ENCODE measurements at places on chromosomes 2 and 18.

DNA sequence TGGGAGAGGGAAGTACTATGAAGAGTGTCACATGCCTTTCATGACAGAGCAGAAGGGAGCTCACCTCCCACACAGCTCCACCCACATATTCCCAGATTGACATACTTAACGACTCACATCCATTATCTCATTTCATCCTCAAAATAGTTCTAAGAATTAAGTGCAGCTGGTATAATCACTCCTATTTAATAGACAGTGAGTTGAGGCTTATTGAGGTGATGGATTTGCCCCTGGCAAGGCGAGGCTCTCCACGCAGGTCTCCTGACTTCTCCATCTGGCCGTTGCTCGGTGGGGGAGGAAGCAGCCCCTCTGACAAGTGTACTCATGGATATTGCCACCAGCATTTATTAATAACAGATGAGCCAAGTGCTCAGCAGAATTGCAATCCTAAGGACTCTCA, 81.4 kb downstream of the TGOLN2 start:
- DNase-seq, result no peak

GRCh38 chr2:33583194-33583938, 15.7 kb downstream of the FAM98A start:
- no peak for DNase-seq

DNA sequence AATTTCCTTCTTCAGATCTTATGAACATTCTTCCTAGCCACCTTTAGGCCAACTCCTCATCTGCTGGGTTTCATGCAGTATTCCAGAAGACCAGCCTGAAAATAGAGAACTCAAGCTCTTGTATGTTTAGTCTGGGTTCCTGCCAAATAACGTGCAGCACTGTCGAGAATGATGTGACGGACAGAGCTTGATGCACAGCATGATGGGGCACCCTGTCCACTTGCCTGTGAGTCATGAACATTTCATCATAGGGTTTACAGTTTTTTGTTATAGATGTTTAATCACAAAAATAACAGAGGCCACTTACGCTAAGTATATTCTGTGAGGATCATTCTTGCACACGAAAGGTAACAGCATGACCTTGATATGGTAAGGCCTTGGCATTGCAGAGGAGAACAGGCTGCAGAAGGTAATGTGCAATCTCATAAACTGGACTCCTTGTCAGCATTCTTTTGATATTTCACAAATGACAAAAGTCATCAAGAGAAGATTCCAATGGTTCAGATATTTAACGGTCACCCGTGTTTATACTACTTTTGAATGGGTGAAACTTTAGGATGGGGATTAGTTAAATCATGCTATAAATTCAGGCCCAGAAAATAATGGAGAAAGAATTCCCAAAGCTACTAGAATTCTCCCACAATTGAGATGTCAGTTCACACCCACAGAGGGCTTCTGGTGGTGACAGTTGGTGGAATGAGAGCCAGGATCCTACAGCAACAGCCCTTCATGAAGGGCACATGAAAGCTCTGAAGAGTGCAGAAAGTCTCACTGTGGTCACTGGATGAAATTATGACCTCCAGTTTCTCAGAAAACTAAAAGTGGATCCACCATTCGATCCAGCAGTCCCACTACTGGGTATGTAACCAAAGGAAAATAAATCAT, 396.1 kb upstream of the RAB12 start:
- DNase-seq, result peak; percentile 7

GRCh38 chr18:75656035-75656434, 228.5 kb upstream of the SMIM21 start:
- DNase-seq, result no peak

GRCh38 chr2:32271063-32271462, 6.4 kb upstream of the NLRC4 start:
- no peak for DNase-seq

DNA sequence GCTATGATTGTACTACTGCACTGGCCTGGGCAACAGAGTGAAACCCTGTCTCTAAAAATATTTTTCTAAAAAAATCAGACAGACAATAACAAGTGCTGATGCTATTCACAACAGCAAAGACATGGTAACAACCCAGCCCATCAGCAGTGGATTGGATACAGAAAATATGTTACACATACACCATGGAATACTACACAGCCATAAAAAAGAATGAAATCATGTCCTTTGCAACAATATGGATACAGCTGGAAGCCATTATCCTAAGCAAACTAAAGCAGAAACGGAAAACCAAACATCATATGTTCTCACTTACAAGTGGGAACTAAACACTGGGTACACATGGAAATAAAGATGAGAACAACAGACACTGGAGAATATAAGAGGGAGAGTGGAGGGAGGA, 19.9 kb downstream of the FAM161A start:
- DNase-seq, result no peak

GRCh38 chr2:104547221-104547620, 306.7 kb upstream of the POU3F3 start:
- DNase-seq, result no peak

DNA sequence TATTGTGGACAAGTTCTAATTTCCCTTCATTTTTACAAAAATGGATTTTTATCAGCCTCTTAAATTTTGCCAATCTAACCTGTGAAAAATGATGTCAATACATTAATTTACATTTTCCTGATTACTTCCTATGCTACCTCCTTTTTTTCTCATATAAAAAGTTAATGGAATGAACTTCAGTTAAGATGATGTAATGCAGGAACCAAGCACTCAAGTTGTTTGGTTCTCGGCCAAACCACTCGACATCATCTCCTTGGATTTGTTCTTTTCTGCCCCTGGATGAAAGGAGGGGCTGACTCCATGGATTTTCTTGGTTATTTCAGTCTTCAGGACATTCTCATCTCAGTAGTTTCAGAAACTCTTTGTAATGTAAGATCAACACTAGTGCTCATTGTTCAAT, 253.1 kb upstream of the NXPH2 start:
- no peak for DNase-seq

DNA sequence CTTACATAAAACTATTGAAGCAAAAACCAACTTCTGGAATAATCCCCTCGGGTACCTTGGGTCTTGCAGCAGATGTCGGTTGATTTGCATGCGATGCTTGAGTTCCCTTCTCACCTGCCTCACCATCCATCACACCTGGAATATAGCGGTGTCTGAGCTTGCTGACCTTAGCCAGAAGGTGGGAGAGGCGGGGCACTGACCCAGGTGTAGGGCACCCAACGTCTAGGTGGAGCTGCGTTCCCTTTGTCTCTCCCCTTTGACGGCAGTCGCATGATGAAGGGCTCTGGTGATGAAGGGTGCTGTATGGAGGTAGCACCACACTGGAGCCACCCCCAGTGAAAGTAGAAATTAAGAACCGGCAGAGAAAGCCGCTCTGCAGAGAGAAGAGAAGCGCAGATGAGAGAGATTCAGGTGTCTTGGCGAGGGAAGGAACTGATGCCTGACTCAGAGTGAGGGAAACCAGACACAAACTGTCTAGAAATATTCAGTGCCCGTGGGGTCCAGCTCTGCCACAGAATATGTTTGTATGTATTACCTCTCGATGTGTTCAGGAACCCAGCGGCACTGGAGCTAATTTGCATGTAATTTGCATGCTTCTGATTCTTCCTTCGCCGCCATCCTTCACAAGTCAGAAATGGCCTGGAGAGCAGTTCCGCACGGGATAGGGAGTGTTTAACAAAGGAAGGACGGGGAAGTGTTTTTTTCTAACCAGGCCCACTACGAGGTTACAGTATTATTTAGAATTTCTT, 19.4 kb upstream of the MBP start:
- no peak for DNase-seq

- DNase-seq, result no peak
These were observed 472 bp upstream of the PLEKHM3 start for GRCh38 chr2:208025814-208026184.

GRCh38 chr2:96082211-96083063, 33.9 kb downstream of the ADRA2B start:
- DNase-seq, result no peak

All from AG09319 (cell line).